ENCODE measurements at places on chromosomes 12 and 14.

- no peak for DNase-seq
Observed at GRCh38 chr14:20472536-20473169, 3.4 kb downstream of the PNP start.

GRCh38 chr14:103030741-103031565, 26.4 kb downstream of the CDC42BPB start:
- DNase-seq = no peak

- DNase-seq = no peak
Observed at GRCh38 chr12:54338698-54339296, 13.9 kb downstream of the COPZ1 start.

DNA sequence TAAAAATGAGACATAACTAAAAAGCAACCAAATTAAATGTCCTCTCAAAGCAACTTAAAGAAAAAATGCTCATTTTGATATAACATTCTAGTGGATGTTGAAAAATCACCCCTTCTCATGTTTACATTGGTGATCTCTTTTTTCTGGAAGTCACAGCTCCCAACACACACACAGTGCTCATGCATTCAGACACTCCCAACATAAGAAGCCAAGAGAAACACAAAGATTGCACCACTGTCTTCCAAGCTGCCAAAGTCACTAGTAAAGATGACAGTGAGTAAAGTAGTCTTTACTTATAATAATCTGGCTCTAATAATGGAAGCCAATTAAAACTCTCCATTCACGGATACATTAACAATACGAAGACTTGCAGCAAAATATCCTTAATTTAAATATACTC, 218.4 kb downstream of the NTF3 start:
- peak; percentile 52 for DNase-seq

GRCh38 chr12:30074916-30075315, 291.2 kb upstream of the TMTC1 start:
- no peak for DNase-seq

DNA sequence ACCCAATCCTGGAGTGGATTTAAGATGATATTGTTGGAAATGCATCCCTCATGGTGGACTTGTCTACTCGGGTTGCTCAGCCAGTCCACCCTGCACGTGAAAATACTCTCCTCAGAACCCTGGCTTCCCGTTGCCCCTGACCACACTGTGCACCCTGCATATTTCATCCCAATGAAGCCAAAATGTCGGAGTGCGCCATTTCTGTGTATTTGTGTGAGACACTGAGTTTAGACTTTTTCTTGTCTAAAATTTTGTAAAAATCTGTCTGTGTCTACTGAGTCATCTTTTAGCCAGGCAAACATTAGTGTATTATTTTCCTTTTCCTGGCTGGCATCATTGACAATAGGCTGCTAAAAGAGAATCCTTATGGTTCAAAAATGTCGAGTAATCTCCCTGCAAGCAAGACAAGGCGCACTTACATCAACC, 485 bp upstream of the PNMA1 start:
- peak; percentile 21 for DNase-seq

DNA sequence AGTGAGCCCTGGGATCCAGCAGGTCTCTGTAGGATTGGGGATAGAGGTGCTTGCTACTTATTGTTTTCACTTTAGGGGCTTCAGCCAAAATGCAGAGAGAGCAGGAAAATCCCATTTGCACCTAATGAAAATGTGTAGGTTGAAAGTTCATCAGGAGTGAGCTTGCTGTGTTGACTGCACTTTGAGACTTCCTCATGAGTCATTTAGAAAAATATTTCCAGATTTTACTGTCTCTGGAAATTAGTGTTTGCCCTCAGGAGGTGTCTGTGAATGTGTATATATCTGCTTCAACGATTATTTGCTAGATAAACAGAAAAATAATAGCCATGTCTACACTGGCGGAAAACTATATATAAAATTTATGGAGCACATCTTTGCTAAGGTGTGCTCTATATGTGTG, 159.3 kb downstream of the CAND1 start:
- DNase-seq = no peak

GRCh38 chr14:22884076-22884737, 1.2 kb downstream of the REM2 start:
- DNase-seq = no peak

DNA sequence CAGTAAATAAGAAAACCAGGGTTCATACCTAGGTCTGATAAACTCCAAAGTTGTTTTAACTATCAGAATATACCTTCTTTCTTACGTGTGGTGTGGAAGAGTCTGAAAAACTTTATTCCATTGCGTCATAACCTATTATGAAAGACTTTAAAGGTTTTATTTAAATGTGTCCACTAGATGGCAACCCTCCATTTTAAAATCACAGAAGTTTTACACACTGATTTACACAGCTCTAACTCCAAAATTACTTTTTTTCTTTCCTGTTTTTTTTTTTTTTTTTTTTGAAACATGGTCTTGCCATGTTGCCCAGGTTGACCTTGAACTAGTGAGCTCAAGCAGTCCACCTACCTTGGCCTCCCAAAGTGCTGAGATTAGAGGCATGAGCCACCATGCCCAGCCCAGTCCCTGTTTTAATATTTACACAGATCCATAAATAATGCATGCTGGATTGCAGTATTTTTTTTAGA, 17.3 kb upstream of the TMPRSS12 start:
- DNase-seq = peak; percentile 70

- no peak for DNase-seq
Observed at GRCh38 chr12:103769240-103769945, 71.6 kb downstream of the NT5DC3 start.

- DNase-seq = peak; percentile 54
Observed at GRCh38 chr14:101058571-101058970, 155.0 kb upstream of the RTL1 start.

DNA sequence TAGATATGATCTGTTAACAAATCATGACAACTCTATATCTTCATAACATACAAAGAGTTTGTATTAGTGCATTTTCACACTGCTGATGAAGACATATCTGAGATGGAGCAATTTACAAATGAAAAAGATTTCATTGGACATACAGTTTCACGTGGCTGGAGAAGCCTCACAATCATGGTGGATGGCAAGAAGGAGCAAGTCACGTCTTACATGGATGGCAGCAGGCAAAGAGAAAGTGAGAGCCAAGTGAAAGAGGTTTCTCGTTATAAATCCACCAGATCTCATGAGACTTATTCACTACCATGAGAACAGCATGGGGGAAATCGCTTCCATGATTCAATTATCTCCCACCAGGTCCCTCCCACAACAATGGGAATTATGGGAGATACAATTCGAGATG, 157.6 kb downstream of the DUSP6 start:
- no peak for DNase-seq

DNA sequence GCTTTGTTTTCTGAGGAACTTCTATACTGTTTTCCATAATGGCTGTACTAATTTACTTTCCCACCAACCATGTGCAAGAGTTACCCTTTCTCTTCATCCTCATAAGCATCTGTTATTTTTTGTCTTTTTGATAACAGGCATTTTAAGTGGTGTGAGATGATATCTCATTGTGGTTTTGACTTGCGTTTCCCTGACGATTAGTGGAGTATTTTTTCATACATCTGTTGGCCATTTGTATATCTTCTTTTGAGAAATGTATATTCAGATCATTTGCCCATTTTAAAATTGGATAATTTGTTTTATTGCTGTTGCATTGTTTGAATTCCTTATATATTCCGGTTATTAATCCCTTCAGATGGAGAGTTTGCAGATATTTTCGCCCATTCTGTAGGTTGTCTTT, 10.2 kb upstream of the HMGA2 start:
- no peak for DNase-seq

- DNase-seq = no peak
Observed at GRCh38 chr12:12017135-12017581, 53.6 kb upstream of the BCL2L14 start.

- peak; percentile 8 for DNase-seq
Observed at GRCh38 chr12:4579305-4580102, 17.5 kb downstream of the DYRK4 start.

DNA sequence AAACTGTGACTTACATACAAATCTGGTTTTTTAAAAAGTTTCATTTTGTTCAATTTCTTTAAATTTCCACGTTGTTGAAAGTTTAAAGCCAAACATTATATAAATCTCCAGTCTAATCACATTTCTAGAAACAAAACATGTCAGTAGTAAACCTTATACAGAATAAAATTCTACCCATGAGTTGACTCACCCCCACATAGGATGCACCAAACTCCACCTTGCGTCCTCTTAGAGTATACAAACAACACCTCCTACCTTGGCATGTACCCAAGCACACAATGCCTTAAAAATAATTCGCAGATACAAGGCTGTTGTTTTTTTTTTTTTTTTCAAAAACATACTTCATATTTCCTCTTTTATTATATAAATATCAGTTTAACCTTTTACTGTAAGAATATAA, 3.3 kb downstream of the FBXL14 start:
- no peak for DNase-seq

- DNase-seq = no peak
Observed at GRCh38 chr12:75935539-75936242, 95.9 kb downstream of the PHLDA1 start.

DNA sequence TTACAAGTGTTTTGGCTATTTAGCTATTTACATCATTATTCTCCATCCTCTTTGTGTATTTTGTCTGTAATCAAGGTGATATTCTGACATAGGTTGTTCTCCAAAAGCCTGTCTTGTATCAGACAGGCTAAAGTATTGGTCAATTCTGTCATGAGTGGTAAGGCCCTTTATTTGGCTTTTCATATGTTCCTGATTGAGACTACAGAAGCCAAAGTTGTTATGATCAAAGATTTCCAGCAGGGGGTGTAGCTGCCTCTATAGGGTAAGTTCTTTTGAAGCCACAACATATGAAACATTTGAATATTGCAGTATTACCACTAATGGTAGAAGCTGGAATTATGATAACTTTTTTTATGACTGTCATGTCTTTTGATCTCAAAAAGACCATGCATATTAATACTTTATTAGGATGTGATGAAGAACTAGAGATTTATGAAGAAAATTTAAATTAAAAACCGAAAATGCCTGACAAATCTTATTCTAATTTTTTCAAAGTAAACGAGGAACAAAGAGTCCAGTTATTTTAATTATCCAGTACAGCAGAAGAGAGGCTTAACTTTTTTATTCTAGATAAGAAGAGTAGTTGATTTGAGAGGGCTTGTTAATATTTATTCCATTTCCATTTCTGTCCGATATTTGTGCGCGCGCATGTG, 3.4 kb upstream of the ARHGAP5 start:
- DNase-seq = peak; percentile 80

DNA sequence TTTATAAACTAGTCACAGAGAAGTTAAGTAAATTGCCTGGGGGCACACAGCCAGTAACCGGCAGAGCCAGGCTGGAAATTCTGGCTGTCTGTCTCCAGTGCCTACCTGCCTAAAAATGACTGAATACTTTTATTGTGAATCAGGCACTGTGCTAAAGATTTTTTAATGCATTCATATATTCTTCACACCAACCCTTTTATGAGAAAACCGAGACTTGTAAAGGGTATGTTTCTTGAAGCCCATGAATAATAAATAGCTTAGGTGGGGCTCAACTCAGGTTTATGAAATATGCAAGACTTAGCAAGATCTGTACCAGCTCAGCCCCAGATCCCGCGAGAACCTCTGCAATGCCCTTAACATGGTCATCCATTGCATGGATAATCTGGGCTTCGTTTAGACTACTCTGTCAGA, 60.8 kb downstream of the TMCC3 start:
- no peak for DNase-seq

GRCh38 chr12:101947316-101947715, 69.9 kb downstream of the DRAM1 start:
- DNase-seq = no peak

- DNase-seq = no peak
Observed at GRCh38 chr14:105413544-105413886, 6.1 kb upstream of the MTA1 start.

DNA sequence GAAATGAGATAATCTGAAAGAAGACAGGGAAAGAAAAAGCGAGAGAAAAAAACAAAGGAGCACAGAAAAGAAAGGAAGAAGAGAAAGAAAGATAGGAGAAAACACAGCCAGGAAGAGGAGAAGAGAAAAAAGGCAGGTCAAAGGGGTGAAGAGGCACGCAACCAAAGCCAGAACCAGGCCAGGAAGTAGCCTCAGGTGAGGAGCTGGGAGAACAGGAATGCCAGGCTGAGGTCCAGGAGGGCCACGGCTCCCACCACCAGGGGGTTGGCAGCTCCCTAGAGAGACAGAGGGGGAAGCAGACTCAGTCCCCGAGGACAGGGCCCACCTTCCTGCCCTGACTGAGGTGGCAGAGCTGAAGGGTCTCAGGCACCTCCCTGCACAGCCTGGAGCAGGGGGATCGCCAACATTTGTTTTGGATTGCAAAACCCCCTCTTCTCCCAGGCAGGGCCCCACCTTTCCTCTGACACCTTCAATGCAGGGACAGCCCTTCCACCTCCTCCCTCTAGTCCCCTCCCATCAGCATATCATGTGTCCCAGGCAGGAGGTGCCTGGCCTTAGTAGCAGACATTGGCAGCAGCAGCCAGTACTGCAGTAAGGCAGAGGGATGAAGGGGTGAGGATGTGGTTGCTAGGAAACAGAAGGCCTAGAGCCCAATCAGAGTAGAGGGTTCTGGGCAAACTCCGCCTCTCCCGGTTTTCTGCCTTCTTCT, 2.0 kb upstream of the AP1G2 start:
- DNase-seq = no peak

DNA sequence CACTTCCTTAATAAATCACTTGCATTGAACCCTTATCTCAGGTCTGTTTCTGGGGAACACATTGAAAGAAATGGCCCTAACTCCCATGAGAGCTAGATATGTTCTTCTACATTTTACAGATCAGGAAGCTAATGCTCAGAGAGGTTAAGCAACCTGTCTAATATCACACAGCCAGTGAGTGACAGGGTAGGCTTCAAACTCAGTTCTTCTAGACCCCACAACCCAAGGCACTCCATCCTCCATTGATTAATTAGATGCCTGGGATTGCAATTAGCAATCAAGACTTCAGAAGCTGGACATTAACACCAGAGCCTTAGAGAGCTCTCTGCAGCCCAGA, 59.8 kb downstream of the C14orf132 start:
- no peak for DNase-seq

DNA sequence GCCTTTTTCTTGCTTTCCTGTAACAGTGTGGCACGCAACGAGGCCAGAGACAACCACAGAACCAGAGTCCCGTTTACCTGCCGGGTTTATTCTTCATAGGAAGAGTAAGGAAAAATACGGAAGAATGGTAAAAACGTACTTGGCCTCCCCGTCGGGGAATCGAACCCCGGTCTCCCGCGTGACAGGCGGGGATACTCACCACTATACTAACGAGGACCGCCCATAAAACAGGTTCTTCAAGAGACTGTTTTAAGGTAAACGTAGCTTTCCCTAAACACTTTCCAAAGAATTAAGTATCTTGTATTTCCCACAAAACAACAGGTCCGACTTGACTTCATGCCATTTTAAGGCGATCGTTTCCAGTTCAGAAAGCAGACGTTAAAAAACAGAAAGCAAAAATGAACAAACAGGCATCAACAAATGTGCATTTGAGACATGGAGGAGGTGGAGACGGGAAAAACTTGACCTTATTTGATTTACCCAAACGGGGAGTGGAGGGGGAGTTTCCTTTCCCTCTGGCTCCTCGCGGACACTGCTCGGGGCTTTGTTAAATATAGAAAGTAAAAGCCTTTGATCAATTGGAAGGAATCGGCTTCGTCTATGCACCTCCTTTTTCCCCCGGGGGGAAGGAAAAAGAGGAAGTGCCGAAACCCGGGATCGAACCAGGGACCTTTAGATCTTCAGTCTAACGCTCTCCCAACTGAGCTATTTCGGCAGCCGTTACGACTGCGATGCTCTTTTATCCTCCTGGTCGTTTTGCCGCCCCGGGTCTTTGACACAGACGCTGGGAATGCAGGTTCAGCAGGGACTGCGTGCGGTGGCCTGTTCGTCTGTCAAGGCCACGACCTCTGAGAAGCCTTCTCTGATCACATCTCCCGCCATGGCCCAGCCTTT, 13.0 kb upstream of the UBC start:
- peak; percentile 86 for DNase-seq

Measured in fibroblast of skin of back (primary cell).